Nephron progenitor cell (in vitro differentiated cells): ENCODE measurements at places on chromosomes 1 and 21.
A peak's percentile ranks its signal among the peaks of the same experiment; 100 is the strongest.

DNA sequence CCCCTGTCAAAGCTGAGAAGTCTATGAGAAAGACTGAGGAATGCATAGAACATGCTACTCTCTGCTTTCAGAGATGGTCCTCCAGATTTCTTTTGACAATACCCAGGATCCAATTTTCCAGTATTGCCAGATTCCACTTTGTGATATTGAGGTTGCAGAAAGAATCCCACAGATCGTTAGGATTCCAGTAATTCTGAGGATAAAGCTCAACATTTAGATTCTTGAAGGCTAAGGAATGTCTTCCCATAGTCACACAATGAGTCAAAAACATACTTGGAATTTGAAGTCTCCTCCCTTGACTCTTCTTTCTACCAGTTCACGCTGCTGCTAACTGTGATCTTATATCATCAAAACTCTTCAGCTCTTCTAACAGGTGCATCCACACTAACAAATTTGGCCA is 57.1 kb downstream of the TNFSF18 start:
- no peak for DNase-seq

DNA sequence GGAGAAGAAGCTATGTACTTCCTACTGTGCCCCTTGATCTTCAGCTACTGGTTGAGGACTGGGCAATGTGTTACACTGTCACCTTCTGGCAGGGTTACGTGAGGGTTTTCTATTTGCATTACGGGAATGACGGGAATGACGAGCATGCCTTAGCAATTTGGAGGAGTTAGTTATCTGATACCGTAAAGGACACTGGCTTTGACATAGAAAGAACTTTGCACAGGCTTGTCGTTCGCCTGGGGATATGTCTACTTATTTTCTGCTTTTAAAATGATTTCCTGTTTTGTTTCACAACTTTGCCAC is 19.8 kb upstream of the ACBD6 start:
- DNase-seq = no peak

GRCh38 chr1:177219554-177220458 is 49.0 kb downstream of the BRINP2 start:
- no peak for DNase-seq

GRCh38 chr1:213154056-213154685 is 103.1 kb downstream of the RPS6KC1 start:
- DNase-seq = no peak

DNA sequence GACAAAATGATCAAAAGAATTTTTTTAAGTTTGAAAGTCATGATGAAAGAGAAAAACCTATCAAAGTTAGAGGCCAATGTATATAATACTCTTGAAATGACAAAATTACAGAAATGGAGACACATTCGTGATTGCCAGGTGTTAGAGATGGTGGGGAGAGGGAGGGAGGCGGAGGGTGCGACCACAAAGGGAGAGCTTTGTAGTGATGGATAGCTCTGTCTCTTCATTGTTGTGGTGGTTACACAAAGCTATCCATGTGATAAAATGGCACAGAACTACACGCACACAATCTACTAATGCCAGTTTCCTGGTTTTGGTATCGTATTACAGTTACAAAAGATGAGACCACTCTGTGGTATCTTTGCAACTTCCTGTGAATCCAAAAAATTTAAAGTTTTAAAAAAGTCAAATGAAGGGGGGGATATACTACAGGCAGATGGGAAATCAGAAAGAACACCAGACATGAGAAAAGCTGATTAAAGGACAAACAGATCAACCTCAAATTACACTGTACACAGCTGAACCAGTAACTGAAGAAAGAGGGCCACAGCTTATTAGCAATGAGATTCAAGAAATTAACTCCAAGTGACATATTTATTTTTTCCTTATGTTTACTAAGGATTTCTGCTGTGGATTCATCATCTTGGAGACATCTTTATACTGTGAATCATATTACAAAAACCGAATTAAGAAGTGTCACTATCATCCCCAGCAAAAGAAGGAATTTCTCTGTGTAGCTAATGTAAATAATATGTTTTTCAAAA is 199.1 kb downstream of the SLC45A1 start:
- DNase-seq = no peak

- DNase-seq = no peak
These were observed 7.1 kb downstream of the BECN2 start for GRCh38 chr1:241964550-241965282.

DNA sequence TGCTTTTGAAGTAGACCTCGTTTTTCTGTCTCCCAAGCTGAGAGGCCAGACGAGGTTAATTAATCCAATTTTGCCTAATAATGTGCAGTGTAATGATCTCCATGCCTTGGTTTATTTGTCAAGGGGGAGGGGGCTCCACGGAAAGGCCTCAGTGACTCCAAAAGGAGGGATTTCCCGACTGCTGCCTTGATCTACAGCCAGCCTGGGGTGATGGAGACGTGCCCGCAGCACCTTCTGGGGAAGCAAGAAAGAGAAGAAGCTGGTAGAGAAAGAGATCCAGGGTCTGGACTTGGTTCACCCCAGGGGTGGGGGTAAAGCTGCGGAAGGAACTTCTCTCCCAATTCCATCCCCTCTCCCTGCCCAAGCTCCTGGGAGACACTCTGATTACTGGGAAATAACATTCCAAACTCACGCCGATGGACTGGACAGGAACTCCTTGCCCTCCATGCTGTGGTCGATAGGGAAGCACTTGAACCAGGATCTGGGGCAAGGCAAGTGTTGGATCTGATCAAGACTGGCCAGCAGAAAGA is 44.1 kb upstream of the SIM2 start:
- DNase-seq = no peak

GRCh38 chr1:21124846-21125245 is 51.9 kb downstream of the EIF4G3 start:
- DNase-seq = no peak

DNA sequence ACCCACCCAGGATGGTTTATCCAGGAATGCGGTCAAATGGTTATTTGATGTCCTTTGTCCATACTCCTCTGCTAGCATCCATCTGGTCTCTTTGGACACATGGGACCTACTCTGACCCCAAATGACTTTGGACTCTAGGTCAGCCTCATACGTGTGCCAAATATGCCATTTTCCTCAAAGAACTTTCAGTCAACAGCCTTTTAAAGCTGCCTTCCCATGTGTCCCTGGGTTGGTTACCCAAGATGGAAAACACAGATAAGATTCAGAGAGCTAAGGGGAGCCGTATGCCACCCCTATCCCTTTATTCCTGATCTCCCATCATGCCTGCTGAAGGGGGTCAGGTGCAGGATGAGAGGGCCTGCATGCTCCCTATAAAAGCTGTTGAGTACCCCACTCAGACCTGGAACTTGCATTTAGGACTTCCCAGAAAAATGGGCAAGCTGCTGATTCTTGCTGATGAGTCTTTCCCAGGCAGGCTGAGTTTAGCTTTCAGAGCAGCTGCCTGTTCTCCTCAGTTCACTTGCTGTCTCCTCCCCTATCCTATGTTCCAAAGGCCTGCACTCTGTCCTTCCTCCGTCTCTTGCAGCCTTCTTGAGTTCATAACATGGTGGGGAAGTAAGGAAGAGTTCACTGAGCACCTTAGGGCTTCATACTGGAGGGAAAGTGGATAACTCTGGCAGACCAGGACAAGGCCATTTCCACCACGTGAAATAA is 19.8 kb downstream of the CHI3L2 start:
- DNase-seq = no peak

- DNase-seq = no peak
These were observed 633 bp upstream of the ETNK2 start for GRCh38 chr1:204152310-204153044.

DNA sequence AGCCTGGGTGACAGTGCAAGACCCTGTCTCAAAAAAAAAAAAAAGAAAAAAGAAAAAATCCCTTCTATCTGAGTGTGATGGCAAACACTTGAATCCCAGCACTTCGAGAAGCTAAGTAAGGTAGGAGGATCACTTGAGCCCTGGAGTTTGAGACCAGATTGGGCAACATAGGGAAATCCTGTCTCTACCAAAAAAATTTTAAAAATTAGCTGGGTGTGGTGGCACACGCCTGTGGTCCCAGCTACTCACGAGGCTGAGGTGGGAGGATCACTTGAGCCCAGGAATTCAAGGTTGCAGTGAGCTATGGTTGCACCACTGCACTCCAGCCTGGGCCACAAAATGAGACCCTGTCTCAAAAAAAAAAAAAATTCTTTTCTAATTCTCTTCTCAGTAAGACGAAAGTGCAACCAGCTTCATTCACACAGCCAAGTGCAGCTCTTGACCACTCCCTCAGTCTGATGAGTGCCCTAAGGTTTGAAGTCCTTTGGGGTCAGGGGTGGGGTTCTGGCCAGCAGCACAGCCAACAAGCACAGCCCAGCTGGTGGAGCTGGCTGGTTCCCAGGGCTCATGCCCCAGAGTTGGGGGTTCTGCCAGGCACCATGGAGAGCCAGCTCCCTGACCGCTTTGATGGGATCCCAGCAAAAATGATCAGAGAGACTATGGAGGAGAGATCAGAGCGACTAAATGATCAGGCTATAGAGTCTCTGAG is 8.0 kb downstream of the SLC2A5 start:
- DNase-seq = no peak

DNA sequence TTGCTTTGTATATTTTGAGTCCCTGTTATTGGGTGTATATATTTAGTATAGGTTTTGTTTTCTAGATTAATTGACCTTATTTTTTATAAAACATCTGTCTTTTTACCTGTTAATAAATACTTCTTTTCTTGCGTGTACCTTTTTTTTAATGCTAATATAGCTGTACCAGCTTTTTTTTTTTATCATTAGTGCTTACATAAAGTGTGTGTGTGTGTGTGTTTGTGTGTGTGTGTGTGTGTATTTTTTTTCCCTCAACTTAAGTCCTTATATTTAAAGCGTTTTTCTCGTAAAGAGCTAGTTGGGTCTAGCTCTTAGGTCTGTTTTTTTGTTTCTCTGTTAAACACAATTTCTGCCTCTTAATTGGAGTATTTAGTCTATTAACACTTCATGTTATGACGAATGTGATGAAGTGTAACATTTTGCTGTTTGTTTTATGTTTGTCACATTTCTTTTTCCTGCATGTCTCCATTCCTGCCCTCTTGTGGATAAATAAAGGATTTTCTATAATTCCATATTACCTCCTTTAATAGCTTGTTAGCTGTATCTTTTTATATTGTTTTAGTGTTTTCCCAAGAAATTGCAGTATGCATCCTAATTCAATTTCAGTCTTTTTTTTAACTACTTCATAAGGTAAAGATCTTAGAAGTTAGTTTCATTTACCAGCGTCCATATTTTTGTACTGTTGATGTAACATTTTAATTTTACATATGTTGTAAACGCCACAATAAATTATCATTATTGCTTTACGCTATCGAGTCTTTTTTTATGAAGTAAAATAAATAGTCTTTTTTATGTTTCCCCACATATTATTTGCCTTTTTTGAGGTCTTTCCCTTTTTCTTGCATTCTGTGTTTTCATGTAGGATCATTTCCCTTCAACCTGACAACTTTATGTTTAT is 4.3 kb downstream of the PRMT2 start:
- DNase-seq = no peak

GRCh38 chr1:179754041-179754624 is 11.0 kb downstream of the FAM163A start:
- DNase-seq = no peak

GRCh38 chr1:226888021-226888420 is 17.6 kb downstream of the PSEN2 start:
- DNase-seq = no peak

DNA sequence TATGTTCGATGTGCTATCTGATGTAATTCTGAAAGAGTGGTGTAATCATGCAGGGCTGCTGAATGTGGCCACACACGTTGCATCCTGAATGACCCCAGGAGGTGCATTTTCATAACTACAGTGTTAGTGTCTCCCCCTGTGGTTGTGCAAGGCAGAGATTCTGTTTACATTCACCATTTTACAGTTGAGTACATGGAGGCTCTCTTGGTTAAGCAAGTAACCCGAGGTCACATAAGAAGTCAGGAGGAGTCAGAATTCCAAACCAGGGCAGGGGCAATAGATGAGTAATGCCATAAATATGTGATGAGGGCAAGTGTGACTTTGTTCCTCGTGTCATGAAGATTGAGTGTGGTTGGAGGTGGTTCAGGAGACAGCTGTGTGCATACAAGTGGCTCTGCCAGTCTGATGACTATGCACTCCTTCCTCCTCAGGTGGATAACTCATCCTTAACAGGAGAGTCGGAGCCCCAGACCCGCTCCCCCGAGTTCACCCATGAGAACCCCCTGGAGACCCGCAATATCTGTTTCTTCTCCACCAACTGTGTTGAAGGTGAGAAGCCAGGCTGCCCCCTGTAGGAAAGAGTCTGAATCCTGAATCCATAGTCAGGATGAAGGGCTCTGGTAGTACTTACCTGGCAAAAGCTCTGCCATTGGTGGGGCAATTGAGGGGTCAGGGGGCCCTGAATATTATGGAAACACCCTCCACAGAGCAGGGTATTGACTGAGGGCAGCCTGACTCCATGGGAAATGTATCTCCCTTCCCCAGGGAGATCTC is 9.3 kb downstream of the ATP1A2 start:
- no peak for DNase-seq

DNA sequence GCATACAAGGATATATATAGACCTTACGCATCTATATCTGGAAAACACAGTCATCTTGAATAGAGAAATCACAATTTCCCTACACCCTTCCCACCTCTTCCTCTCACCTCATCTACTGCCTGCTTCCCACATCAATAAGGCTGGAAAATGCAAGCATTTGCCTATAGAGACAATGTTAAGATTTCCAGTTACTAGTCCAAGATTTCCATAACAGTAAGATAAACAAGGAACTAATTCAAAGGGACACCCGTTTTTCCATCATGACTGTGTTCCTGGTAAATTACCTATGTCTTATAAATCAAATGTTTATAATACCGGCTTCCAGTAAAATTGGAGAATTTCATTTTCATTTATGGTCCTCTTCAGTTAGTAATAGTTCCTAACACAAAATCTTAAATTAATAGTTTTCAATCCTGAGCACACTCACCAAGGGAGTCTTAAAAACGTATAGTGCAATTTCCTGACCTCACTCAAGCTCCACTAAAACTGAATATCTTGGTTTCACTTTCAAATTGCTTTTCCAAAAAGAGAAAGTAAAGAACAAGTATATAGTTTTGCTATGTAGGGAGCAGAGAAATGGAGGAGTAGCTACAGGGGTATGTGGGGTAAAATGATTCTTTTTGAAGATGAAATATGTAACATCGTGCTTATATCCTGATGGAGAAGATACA is 398.7 kb downstream of the PLPP3 start:
- DNase-seq = no peak

DNA sequence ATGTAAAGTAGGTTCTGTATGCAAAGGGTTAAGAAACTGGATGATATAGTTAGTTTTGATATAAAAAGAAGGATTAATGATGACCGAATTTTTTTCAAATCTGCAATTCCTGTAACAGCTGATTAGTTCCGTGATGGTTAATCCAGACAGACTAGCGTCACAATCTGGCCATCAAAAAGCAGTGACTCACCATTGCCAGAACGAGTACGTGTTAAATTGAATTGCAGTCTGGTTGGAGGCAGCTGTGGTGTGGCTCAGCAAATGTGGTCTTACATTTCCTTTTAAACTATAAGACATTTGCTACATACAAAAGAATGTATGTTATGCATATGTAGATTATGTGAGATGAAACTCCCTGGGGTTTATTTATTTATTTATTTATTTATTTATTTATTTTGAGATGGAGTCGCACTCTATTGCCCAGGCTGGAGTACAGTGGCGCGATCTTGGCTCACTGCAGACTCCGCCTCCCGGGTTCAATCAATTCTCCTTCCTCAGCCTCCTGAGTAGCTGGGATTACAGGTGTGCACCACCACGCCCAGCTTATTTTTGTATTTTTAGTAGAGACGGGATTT is 139.8 kb downstream of the RYR2 start:
- DNase-seq = no peak

- DNase-seq = no peak
These were observed 36.1 kb upstream of the PRKACB start for GRCh38 chr1:84107955-84108354.

- peak; percentile 33 for DNase-seq
These were observed 105.0 kb downstream of the FNBP1L start for GRCh38 chr1:93552741-93553455.

GRCh38 chr1:76288758-76289483 is 214.4 kb downstream of the ST6GALNAC3 start:
- DNase-seq = no peak
